ENCODE measurements at places on chromosomes 1 and 21.
A peak's percentile ranks its signal among the peaks of the same experiment; 100 is the strongest.

- DNase-seq, result no peak
These were observed 167.1 kb upstream of the PLD5 start for GRCh38 chr1:242691610-242691945.

DNA sequence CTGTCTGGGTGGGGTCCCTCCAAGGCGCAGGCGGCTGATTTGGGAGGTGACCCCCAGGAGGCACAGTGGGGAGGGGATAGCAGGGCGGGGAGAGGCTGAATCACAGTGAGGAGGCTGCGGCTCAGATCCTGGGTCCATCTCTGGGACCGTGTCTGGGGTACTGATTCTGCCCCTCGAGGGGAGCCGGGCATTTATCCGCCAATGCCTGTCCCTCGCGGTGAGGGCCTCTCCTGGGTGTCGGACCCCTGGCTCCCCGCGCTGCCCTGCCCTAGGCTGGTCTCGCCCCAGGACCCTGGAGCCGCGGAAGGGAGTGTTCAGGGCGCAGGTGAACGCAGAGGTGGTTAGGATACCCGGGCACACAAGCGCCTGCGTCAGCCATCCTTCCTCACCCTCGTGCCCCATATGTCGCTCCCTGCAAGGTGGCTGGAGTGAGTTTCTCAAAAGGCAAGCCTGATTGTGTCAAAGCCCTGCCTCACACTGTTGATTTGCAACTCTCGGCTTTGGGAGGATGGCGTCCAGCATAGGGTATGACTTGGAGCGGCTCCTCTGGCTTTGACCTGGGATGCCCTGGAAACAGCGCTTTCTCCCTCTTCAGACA is 530.9 kb downstream of the PTPRU start:
- no peak for DNase-seq

DNA sequence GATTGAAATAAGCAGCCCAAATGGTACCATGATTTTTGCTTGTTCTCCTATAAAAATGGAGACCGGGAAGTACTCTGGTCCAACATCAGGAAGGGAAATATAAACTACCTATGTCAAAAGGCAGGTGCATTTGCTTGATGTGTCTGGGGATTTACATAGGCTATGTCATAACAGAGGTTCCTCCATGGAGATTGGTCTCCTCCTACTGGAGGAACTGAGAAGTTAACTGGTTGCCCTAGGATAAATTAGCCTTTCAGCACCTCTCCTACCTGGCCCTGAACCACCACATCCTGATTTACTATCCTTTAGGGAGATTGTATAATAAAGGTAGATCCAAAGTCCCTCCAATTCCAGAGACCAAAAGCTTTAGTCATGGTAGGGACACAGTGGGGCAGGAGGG is 1109.3 kb upstream of the B3GALT2 start:
- DNase-seq, result no peak

GRCh38 chr1:236746785-236747184 is 48.3 kb upstream of the MTR start:
- DNase-seq, result no peak

DNA sequence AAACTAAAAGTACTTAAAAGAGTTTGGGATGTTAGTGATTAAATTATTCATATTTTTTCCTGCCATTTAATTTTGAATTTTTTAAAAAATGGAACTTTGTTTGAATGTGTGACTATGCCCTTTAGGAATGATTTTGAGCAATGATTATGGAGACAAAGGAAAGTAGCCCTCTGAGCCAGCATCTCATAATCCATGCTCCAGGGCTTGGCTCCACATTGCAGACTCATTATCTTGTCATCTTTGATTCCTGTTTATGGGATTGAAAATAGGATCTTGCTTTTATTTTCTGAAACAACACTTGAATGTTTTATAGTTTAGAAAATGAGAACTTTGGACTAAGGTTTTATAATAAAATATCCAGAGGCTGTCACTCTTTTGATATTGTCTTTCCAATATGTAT is 14.5 kb downstream of the AXDND1 start:
- no peak for DNase-seq

DNA sequence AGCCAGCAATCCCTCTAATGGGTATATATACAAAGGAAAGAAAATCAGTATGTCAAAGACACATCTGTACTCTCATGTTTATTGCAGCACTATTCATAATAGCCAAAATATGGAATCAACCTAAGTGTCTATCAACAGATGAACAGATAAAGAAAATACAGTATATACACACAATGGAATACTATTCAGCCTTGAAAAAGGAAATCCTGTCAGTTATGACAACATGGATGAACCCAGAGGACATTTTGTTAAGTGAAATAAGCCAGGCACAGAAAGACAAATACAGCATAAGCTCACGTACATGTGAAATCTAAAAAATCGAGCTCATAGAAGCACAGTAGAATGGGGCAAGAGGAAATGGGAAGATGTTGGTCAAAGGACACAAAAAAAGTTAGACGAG is 69.1 kb downstream of the WARS2 start:
- DNase-seq, result no peak

GRCh38 chr21:42829417-42829816 is 49.9 kb downstream of the WDR4 start:
- no peak for DNase-seq

DNA sequence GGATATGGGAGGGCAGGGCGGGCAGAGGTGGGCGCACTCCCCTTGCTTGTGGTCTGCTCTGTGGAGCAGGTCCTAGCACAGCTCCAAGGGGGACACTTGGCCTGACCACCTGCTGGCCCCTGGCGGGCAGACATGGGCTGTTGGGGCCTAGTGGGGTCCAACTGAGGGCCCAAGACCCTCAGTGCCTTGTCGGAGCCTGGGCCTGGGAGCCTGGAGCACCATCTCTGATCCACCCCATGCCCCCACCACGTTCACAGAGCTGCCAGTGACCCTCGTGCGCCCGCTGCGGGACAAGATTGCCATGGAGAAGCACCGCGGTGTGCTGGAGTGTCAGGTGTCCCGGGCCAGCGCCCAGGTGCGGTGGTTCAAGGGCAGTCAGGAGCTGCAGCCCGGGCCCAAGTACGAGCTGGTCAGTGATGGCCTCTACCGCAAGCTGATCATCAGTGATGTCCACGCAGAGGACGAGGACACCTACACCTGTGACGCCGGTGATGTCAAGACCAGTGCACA is 70.6 kb downstream of the OBSCN start:
- DNase-seq, result no peak

DNA sequence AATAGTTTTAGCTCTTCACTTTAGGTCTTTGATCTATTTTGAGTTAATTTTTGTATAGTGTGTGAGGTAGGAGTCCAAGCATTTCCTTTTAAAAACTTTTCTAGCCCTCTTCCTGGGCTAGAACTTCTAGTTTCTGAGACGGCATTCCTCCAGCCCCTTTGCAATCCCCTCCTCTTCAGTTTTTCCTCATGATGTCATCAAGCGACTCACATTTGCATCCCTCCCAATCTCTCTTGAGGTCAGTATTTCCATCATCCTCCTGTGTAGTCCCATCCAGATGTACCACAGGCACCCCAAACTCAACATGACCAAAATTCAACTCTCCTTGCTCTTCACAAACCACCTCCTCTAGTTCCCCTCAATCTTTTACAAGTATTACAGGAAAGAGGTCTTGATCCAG is 10.7 kb downstream of the HMGN2 start:
- DNase-seq, result no peak

DNA sequence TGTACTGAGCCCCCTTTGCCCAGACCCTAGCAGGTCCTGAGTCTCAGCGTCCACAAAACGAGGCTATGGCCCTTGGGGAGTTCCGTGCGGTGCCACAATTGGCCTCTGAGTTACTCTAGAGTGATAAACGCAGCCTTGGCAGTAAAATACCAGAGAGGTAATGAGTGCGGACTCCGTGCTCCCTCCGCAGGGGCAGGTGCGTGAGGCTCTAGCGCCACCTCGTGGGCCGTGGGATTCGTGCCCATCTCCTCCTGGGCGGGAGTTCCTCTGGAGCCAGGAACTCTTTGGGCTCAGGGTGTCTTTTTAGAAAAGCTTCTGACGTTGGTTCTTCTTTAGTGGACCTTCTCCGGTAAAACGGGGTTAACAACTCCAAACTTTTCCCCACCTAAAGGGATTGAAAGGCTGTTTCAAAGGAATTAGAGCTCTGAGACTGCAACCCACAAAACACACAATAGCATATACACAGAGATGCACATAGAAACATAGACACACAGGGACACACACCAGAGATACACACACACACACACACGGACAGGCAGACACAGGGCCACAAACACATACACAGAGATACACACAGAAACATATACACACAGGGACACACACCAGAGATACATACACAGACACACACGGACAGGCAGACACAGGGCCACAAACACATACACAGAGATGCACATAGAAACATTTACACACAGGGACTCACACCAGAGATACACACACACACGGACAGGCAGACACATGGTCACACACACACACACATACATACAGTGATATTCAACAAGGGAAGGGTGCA is 99.4 kb downstream of the KCNJ15 start:
- DNase-seq, result peak; percentile 74

- DNase-seq, result no peak
These were observed 103.2 kb downstream of the HLCS start for GRCh38 chr21:36863260-36863659.

DNA sequence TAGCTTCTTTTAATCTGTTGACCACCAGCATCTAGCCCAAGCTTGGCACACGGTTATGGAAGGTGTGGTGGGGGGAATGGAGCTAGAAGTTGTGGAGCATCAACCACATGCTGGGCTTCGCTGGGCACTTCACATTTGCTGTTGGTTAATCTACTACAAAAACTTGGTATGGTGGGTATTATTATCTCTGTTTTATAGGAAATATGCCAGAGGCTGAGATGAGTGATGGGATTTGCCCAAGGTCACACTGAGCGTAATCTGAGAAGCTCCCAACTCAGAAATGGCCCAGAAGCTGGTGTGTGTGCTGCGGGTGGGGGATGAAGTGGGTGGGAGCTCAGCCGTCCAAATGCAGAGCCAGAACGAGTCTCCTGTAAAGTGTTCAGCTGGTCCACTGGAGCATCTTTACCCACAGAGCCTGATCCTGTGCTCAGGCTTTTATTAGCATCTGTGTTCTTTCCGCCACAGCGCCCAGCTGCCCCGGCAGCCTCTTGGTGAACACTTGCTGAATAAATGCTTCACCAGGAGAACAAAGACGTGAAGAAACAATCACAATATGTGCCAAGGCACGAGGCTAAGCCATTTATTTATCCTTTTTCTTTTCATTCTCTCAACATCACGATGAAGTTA is 98.6 kb upstream of the JUN start:
- DNase-seq, result no peak

GRCh38 chr1:41404308-41404761 is 43.1 kb downstream of the FOXO6 start:
- no peak for DNase-seq

DNA sequence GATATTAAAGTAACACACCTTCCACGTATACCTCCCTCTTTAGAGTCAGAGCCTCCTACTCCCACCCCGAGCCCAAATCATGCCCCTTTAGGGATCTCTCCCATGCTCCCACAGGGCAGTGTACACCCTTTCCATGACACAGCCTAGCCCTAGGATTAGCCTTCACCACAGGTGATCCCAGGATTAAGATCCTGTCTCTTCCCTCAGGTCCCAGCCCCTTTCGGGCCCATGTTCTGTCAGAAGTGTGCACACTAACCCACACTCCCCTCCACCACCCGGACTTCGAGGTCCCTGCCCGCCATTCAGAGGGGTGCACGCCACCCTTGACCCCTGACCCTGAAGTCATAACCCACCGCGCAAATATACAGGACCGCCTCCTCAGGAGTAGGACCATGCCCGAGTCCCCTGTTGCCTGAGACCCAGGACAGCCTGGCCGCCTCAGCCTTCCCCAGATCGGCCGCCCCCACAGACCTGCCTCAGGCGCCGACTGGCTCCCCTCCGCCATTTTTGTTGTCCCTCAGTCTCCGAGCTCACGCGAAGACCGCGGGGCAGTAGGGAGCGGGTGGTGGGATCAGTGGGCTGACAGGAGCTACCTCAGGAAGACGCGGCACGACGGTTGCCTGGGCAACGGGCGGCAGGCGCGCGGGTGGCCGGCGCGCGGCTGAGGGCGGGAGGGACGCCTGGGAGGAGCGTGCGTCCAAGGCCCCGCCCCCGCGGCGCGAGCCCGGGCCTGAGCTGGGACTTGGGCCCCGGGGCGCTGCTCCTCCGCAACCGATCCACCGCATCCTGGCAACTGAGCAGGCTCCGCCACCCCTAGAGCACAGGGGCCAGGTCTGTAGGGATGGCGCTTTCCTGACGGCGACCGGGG is at the start of gene AGBL4:
AGBL4 (minus strand) TSS at position 663 of the 868 bp plus-strand sequence.
- no peak for DNase-seq

DNA sequence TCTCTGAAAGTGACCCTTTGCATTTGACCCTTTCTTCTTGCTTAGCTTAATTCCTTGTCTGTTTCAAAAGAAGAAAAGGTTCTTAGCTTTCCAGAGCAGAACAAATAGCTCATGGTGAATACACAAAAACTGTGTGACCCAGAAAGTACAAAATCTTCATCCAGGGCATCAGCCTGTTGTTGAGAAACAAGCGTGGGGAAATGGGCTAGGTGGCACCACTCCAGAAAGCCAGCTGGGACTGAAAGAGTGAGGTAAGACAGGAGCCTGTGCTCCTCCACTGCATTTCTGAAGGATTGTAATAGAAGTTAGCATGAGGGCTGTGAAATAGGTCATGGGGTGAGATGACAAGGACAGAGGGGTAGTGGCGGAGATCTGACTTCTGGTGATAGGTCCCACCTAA is 45.8 kb downstream of the CYP2J2 start:
- DNase-seq, result no peak

GRCh38 chr1:186633116-186633515 is 47.1 kb downstream of the PTGS2 start:
- DNase-seq, result no peak

GRCh38 chr1:169943963-169944526 is 50.3 kb upstream of the SCYL3 start:
- DNase-seq, result no peak

DNA sequence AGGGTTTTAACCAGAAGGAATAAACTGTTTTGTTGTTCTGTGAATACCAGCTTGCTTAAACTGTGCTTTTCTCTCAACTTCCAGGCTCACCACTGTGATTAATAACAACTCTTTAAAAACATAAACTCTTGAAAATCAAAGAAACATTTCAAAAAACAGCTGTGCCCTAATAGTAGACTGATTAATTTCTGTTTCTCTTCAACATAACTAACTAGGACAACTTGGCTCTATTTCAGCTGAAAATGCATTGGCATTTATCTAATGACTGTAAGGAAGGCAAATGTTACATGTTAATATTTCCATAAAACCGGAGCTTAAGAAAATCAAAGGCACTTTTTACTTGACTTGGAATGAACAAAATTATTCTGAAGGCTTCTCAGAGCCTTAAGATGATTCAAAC is 656.1 kb upstream of the NEGR1 start:
- DNase-seq, result no peak

DNA sequence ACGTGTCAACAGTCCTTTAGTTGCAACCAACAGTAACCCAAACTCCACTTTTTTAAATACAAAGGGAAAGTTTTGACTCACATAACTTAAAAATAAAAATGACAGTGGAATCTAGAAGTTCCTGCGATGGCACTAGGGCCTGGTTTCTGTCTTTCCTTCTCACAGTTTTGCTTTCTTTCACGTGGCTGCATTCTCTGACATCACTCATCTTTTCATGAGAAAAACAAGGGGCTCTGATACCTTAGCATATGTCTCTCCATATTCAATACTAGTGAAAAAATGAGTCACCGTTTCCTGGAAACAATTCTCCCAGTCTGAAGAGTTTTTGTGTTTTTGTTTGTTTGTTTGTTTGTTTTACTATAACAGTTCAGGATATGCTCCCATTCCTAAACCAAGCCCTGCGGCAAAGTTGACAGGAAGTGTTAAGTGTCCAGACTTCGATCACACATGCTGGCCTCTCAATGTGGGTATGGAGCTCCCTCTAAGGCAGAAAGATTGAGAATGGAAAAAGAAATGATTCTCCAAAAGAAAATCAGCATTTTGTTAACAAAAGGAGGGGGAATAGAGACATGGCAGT is 483.3 kb downstream of the TTLL7 start:
- no peak for DNase-seq

GRCh38 chr1:243440406-243440805 is 184.6 kb downstream of the SDCCAG8 start:
- DNase-seq, result no peak
